DMS79 (cell line): ENCODE measurements at places on chromosomes 2 and 18.

DNA sequence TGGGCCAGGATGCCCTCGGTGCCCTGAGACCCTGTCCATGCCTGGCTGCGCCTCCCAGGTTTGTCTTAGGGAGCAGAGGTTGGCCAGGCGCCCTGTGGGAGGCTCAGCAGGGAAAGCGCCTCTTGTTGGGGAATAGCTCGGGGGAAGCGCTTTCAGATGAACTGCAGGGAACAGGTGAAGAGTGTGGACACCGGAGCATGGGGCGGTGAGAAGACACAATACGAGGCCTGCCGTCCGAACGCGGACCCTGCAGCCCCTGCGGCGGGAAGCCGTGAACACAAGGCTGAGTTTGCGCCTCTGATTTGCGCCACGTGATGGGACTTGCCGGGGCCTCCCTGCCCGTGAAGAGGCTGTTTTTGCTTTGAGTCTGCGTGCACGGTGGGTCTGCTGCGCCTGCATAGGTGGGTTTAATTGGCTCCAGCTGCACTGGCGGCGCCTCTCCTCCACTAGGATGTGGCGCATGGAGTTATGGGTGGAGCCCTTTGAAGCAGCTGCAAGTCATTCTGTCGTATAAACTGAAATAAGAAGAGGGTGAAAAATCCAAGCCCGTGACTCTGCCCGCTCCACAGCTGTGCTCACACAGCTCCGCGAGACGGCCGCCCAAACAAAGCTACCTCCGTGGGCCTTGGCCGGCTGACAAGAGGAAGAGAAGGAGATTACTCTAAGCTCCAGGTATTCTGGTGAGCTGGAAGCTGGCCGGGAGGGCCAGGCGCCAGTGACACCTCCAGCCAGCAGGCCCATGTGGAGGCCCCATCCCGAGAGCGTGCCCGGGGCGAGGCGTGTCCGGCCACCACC lies 103.5 kb upstream of the CTDP1 start:
- DNase-seq, result peak; percentile 94

GRCh38 chr2:218890369-218890768 lies 9.7 kb downstream of the WNT10A start:
- no peak for DNase-seq

DNA sequence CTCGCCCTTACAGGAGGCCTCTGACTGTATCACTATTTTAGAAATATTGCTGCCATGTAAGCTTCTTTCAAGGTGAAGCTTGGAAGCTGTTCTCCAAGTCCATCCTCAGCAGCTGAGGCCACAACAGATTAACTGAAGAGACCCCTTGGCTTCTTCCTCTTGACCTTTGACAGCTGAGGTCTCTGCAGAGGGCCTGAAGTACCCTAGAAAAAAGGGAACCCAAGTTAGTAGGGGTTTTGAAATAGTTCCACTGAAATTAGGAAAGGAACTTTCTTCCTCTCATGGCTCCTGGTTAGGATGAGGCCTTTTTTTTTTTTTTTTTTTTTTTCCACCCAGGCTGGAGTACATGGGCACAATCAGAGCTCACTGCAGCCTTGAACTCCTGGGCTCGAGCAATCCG lies 15.5 kb upstream of the IHH start:
- DNase-seq, result no peak

DNA sequence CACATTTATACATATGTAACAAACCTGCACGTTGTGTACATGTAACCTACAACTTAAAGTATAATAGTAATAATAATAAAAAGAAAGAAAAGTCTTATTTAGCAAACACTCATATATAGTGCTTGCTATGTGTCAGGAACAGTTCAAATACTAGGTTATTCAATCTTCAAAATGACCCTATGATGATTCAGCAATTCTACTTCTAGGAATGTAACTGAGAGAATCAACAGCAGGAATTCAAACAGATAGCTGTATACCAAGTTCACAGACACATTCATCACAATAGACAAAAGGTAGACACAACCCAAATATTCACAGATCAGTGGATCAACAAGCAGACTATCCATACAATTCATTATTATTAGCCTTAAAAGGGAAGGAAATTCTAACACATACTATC lies 69.5 kb downstream of the MYO5B start:
- no peak for DNase-seq

GRCh38 chr18:26181343-26181826 lies 44.9 kb upstream of the TAF4B start:
- peak; percentile 32 for DNase-seq

DNA sequence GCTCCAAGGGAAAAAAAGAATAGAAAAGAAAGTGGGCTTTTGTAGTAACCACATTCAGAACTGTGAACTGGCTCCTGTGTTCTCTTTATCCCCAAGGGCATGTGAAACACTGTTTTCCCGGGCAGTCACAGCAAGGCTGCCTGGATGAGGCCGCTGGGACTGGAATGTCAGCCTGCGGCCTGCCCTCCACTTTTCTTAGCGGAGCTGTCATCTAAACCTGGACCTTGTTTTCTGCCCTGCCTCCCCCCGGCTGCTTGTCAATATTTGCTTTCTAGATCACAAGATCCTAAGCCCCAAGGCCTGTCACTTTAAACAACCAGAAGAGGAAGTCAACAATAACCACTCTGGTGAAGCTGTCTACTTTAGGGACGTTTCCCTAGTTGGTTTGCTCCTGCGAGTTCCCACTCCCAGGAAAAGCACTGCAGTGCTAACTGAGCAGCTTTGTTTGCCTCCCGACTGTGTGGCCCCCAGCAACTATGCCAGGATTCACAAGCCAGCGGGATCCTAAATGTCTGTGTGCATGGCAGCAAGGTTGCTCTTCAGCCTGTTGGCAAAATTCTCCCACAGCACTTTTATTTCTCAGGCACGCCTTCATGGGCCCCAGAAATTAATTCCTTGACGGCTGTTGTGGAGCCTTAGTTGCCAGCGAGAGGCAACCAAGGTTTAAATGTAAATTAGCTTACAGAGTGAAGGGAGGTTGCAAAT lies 30.6 kb downstream of the SOWAHC start:
- DNase-seq, result no peak

GRCh38 chr18:46253498-46253897 lies 149.3 kb downstream of the HAUS1 start:
- no peak for DNase-seq

- no peak for DNase-seq
Measured at GRCh38 chr2:69694894-69695849, 46.8 kb upstream of the ANXA4 start.

- DNase-seq, result no peak
Measured at GRCh38 chr2:57698935-57699449, 347.6 kb upstream of the VRK2 start.

DNA sequence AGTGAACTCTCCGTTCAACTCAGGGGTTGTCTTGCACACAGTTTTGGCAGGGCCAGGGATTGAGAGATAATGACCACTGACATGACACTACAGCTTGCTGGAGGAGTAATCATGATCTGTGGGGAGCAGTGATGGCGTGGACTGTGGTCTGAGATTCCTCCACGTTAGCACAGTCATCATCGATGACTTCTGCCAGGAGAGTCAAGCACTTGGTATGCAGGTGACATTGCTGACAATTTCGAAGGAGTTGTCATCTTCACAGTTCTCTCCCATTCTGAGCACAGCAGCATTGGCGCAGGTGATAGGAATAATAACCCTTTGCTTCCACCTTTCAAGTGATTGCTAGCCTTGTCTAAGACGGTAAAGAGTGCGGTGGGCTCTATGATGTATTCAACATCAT lies 79.8 kb downstream of the SGPP2 start:
- DNase-seq, result no peak

GRCh38 chr2:60602388-60602787 lies 48.9 kb upstream of the BCL11A start:
- DNase-seq, result no peak
